ENCODE measurements at places on chromosomes 5 and 9.

GRCh38 chr9:114286146-114286679, 36.7 kb upstream of the ORM1 start:
- no peak for DNase-seq

DNA sequence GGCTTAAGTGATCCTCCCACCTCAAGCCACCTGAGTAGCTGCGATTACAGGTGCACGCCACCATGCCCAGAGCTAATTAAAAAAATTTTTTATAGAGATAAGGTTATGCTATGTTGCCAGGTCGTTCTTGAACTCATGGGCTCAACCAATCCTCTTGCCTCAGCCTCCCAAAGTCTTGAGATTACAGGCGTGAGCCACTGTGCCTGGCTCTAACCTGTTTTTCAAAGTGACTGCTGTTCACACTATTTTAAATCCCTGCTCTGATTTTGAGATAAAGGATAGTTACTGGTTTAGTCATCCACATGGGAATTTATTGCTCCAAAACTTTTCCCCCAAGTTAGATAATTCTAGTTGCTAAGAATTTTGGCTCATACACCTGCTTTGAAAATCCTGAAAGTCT, 48.2 kb upstream of the MTMR12 start:
- no peak for DNase-seq

- DNase-seq = no peak
Measured at GRCh38 chr9:107760469-107761242, 271.1 kb upstream of the KLF4 start.

DNA sequence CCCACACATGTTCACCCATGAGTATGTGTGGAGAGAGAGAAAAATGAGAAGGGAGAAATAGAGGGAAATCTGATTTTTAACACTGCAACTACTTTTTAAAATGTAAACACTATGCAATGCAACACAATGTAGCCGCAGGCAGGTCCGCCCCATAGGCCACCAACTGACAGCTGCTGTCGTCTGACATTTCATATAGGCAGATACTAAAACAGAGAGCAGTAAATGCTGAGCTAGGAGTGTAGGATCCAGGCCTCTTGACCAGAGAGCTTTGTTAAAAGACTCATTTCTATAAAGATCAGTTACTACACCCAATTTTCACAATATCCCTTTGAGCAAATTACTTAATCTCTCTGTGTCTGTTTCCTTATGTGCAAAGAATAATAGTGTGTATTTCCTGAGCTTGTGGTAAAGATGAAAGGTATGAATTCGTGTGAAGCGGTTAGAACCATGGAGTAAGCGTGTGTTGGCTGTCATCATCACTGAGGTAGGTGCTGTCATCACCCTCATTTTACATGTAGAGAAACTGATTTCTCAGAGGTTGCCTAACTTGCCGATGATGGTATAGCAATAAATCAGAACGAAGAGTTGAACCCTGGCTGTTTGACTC, 55.2 kb upstream of the PDE8B start:
- no peak for DNase-seq

DNA sequence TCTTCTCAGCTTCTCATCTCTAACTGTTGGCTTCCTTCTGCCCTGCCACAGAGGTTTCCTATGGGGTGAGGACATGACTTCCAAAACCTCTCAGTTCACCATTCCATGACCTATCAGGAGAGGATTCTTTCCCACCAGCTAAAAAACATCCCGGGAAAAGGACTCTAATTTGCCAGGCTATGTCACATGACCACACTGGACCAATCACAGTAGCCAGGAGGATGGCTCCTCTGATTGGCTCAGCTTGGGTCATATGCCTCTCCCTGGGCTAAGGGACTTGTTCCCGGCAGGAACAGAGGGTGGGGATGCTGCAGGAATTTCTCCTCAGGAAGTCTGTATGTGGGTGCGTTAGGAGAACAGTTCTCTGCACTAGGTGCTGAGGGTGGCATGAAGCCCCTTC, 40.3 kb upstream of the XPA start:
- no peak for DNase-seq

DNA sequence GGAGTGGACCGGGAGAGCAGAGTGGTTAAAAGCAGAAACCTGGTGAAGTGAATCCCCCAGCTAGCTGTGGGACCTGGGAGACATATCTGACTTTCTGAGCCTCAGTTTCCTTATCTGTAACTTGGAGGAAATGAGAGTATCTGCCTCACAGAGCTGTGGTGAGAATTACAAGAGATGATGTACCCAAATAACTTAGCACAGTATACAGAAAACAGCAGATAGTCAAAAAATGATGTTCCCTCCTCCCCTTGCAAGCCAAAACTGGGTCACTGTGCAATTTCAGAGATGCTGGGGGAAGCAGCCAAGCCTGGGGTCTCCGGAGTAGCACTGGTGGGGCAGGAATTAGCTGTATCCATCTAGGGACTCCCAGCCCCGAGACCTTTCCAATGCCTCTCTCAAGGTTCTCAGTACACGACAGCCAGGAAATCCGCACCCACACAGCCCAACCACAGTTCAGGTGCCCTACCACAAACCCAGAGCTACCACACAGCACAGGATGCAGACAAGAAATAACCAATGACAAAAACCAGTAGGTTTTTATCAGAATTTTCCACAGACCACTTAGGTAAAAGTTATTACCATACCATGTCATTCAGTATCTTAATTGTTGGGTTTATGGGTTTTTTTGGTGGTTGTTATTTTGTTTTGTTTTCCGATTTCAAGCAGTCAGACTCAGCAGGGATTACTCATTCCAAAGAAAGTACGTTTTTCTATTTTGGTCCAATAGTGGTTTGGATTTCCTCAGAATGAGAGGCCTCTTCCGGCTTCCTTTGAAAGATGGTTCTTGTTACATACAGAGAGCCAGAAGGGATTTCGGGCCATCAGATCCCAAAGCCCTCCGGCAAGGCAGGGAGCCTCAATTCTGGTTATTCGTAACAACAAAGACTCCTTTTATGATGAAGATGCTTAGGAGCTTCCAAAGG, 4.9 kb upstream of the HRH2 start:
- no peak for DNase-seq

- DNase-seq = no peak
Measured at GRCh38 chr9:27421577-27421976, 102.5 kb upstream of the IFNK start.

DNA sequence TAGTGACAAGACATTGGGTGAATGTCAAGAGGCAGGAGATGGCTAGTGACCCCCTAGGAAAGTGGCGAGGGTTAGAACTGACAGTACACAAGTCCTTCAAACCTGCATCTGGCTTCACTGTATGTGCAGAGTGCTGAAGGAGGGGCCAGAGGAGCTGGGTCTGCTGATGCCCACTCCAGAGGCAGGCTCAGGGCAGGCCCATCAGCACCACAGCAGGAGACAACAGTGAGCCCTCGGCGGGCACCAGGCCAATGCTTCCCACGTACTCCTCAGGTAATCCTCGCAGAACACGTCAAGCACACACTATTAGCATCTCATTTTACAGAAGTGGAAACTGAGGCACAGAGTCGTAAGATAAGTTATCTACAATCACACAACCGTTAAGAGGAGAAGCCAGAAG, 76.1 kb upstream of the SH3PXD2B start:
- DNase-seq = no peak

DNA sequence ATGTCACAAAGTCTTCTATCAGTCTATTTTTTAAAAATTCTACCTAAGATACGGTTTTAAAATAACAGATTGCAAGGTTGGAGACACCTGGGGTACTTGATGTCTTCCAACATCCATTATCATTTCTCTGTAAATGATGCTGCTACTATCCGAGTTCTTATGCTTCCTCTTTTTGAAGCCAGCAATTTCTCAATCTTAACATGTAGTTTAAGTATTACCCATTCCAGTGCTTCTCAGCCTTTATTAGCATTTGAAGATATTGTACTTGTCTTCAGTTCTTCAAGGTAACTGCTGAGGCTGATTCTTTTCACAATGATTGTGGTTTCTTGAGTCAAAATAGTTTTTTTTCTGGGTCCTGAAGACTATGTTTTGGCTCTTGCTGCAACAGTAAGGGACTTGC, 96.4 kb upstream of the SELENOP start:
- no peak for DNase-seq

DNA sequence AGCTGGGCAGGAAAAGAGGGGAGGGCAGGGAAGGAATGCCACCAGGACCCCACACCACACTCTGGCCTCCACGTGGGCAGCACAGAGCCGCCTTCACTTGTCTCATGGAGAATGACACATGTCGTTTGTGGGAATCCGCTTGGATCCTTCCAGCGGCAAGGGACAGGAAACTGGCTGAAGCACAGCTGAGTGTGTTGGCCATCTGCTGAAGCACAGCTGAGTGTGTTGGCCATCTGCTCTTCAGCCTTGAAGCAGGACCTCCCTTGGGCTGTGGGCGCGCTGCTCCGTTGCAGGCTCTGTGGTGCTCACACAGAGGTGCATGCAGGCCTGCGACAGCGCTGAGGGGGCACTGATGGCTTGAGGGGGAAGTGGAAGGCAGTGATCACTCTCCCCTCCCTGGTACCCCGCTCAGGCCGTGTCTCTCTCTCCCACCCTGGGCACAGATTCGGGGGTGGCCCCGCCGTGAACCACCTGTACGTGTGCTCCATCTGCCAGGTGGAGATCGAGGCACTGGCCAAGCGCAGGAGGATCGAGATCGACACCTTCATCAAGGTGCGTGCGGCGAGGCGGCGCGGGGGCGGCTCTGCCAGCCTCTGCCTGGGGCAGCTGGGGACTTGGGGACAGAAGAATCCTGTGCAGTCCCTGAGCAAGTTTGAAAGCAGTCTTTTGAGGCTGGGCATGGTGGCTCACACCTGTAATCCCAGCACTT, 40.6 kb downstream of the USP20 start:
- no peak for DNase-seq

All from NCI-H2029 (cell line).